ENCODE measurements at places on chromosomes 13 and 19.

- no peak for DNase-seq
Measured at GRCh38 chr19:53161123-53161522, 2.3 kb upstream of the ZNF347 start.

GRCh38 chr19:44585371-44586133, 27.8 kb upstream of the IGSF23 start:
- no peak for DNase-seq

DNA sequence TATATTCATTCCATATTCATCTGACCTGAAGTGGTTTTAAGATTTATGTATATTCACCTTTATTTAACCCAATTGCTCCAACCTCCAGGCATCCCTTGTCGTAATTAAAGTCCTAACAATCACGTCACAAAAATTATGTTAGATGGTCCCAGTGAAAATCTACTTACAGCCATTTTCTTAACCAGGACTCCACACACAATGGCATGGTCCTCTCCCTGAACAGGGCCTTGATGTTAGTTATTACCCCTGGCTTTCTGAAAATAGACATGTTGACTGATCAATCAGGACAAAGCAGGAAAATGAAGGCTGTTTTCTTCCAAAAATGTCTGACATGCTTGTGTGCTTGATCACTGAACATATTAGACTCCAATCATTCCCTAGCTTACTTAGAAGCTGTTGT, 542.7 kb upstream of the SLITRK5 start:
- no peak for DNase-seq

DNA sequence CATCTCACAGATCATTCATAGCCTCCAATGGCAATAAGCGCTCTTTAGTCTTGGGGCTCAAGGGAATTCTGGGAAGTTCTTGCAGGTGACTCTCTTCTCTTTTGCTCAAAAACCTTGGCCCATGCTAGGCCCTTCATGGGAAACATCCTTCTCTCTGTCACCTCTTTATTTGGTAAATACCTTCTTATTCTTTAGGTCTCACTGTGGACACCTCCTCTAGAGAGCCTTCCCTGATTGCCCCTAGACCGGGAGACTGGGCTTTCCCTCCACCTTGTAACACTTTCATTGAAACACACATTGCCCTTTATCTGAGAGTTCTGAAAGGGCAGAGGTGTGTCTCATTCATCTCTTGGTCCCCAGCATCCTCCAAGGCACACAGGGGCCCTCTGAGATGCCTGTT, 1.9 kb downstream of the C19orf81 start:
- no peak for DNase-seq

- peak; percentile 17 for DNase-seq
Measured at GRCh38 chr13:27406178-27406939, 18.1 kb upstream of the GTF3A start.

DNA sequence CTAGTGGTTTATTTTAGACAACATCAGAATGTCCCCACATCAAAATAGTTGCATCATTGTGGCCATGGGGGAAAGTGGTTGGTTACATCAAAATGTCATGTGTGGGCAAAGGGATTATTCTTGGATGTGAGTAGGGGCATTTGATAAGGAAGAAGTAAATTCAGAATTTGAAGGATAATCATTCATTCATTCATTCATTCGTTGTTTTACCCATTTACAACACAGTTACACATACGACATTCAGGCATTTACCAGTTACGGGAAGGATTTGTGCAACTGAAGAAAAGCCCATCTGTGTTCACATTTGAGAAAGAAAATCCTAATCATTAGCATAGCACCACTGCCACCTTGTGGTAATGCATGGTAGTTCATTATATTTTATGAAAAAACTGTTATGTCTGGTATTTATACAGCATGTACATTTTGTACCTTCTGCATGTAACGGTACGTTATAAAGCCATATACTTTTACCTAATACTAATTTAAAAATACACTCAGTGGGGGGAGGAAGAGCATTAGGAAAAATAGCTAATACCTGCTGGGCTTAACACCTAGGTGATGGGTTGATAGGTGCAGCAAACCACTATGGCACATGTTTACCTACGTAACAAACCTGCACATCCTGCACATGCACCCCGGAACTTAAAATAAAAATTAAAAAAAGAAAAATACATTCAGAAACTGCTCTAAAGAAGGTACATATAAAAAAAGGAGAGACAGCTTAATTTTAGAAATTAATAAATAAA, 62.1 kb downstream of the DGKH start:
- no peak for DNase-seq

GRCh38 chr13:76637641-76638141, 248.5 kb downstream of the KCTD12 start:
- DNase-seq = no peak

- no peak for DNase-seq
Measured at GRCh38 chr13:78589206-78589605, 14.1 kb downstream of the POU4F1 start.

DNA sequence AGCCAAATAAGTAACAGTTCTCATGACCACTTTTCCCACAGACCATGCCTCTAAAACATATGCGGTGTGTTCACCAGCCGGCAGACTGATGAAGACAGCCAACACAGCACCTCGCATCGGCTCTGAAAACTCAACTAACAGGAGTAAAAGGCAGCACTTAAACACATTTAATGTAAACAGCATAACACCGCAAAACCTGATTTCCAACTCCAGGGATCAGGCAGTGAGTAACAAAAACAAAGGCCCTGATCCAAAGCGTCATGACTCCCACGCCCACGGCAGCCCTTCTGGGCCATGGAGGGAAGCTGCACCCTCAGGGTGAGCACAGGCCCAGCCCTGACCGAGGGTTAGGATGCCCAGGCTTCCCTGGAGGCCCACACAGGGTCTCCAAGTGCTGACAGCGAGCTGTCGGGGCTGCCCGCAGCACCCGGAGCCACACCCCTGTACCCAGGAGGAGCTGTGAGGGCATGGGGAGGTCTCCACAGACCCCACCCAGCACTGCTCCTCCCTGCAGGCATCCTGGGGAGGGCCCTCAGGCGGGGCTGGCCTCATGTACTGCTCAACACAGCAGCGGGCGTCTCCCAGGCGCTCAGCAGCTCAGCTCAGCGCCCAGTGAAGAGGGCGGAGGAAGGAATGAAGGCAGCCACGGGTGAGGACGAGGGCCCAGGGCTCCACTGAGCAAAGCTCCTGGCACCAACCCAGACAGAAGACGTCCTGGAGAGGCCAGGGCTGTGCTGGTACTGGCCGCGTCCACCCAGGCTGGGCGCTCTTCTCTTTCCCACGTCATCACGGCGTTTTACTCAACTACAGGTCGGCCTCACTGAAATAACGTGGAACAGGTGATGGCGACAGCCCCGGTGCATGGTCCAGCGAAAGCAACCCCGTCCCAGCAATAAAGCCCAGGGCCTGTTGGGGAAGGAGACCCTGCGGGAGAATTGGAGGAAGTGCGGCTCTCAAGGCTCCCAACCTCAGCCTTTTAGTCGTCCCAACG, 53.7 kb downstream of the RASA3 start:
- DNase-seq = peak; percentile 33

DNA sequence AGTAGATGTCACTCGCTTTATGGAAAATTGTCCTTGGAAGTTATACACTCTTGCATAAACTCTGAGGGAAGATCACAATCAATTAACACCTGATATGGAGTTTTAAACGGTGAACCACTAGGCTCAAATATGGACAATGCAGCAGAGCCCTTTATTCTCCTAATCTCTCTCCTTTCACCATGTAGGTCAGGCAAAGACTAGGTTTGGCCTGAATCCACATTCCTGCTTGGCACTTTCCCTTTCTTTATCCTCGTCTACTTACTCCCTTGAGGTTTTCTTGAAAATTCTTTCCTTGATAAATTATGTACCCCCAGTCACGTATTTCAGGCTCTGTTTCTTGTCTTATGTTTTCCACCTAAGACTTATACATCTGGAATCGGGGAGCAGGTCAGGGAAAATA, 751.7 kb downstream of the DACH1 start:
- no peak for DNase-seq

- no peak for DNase-seq
Measured at GRCh38 chr19:55857974-55858373, 21.6 kb downstream of the NLRP4 start.

DNA sequence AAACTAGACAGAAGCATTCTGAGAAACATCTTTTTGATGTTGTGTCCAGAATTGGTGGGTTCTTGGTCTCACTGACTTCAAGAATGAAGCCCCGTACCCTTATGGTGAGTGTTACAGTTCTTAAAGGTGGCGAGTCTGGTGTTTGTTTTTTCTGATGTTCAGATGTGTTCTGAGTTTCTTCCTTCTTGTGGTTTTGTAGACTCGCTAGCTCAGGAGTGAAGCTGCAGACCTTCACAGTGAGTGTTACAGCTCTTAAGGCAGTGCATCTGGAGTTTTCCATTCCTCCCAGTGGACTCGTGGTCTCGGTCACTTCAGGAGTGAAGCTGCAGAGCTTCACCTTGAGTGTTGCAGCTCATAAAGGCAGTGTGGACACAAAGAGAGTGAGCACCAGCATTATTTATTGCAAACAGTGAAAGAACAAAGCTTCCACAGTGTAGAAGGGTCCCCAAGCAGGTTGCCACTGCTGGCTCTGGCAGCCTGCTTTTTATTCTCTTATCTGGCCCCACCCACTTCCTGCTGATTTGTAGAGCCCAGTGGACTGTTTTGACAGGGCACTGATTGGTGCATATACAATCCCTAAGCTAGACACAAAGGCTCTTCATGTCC, 1820.8 kb downstream of the UQCRFS1 start:
- no peak for DNase-seq

GRCh38 chr19:45477713-45478453, 10.1 kb downstream of the FOSB start:
- no peak for DNase-seq

DNA sequence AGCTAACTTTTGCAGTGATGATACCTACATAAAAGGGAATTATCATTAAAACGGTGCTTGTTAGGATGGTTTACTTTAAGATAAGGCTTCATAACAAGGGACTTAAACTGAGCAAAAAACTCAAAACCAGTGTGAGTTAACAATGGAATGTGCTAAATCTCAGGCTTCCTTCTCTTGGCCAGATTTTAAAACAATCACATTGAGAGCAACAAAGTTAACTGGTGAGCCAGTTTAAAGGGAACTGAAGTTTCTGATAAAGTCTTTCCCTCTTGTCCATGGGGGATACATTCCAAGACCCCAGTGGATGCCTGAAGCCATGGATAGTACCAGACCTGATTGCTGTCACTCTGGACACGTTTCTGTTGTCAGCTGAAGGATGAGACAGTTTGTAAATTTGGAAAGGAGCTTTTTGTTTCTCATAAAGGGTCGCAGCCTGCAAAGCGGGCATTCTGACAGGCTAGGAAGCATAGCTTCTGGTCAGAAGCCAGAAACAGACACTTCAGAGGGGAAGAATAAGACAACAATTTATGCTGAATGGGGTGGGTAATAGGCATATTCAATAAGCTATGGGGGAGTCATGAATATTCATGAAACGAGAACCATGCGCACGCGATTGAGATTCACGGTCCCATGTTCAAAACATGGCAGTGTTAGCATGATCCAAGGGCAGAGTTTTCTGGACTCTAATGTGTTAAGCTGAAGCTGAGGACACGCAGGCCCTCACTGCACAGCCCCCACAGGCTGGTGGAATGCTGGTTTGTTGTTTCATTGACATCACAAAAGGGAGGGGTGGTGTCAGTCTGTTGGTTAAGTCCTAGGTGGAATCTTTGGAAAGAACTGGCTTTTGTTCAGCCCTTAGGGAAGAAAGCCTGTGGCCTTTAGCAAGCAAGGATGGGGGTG, 150.6 kb upstream of the RNF113B start:
- DNase-seq = no peak

- no peak for DNase-seq
Measured at GRCh38 chr19:53960187-53960586, 2.5 kb upstream of the CACNG8 start.

DNA sequence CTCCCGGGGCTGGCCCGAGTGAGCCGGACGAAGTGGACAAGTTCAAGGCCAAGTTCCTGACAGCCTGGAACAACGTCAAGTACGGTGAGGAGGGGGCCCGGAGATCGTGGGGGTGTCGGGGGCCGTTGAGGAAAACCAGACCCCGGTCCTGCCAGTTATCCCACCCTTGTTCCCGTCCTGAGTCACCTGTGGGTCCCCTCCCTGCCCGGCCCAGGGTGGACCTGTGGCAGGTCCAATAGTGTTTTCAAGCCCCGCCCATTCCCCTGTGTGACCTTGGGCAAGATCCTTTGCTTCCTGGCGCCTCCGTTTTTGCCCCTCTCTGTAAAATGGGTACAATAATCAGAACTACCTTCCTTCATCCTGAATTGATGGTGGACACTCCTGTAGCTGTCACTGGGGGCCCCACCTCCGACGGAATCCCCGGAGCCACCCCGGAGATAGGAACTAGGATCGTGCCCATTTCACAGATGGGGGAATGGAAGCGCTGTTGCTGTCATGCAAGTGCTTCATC, 593 bp downstream of the ATG4D start:
- DNase-seq = no peak

DNA sequence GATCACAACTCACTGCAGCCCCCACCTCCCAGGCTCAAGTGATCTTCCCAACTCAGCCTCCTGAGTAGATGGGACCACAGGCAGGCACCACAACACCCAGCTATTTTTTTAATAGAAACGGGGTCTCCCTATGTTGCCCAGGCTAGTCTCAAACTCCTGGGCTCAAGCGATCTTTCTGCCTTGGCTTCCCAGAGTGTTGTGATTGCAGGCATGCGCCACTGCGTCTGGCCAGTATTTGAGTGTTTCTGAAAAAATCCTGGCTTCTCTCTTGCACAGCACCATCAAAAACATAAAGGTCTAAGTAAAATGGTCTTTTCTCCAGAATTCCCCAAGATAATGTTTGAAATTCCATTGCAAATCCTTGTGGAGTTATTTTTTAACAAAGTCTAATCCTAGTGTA, 47.8 kb downstream of the ELF1 start:
- no peak for DNase-seq

DNA sequence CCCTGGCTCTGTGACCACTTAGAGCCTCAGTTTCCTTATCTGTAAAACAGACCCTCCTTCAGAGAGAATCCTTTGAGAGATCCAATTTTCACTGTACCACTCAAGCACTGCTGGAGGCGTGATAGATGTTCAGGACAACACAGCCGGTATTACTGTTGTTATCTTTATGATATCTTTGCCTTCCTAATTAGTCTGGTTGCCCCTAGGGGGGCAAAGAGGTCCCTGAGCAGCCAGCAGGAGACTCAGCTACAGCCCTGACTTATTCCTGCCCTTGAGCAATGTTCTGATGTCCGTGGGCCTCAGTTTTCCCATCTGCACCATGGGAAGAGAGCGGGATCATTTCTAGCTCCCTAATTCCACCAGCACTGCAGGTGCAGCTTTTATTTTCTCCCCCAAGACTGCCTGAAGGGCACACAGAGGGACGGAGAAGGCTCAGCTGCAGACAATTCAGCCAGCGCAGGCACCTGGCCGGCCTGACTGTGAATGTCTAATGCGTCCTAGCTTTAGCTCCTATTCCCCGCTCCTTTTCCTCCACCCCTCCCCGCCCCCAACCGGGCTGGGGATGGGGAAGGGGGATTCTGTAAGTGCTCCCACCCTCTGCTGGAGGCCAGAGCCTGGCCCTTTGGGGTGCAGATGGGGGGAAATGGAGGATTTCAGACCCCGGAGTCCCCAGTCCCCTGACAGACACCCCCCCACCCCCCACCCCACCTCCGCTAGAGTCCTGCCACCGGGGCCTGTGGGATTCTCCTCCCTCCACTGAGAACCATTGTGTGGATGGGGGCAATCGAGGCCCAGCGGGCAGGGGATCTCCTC, 16.2 kb downstream of the TLE5 start:
- no peak for DNase-seq

Data from CD4-positive, alpha-beta T cell (primary cell).